ENCODE measurements at places on chromosomes 1 and 21.
A peak's percentile ranks its signal among the peaks of the same experiment; 100 is the strongest.

GRCh38 chr1:213414911-213415310, 363.9 kb downstream of the RPS6KC1 start:
- no peak for DNase-seq

GRCh38 chr1:65148548-65149350, 746 bp downstream of the AK4 start:
- peak; percentile 6 for DNase-seq

GRCh38 chr1:80509965-80510522, 1290.7 kb upstream of the ADGRL2 start:
- DNase-seq = no peak

GRCh38 chr1:17610713-17611112, 71.2 kb downstream of the ARHGEF10L start:
- no peak for DNase-seq

DNA sequence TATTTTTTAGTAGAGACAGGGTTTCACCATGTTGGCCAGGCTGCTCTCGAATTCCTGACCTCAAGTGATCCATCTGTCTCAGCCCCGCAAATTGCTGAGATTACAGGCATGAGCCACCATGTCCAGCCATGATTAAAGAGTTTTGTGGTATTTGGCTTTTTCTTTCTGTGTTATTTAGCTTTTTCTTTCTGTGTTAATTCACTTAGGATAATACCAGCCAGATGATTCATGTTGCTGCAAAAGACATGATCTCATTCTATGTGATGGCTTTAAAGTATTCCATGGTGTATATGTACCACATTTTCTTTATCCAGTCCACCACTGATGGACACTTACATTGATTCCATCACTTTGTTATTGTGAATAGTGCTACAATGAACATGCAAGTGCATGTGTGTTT, 1135.2 kb downstream of the AMY1C start:
- no peak for DNase-seq

DNA sequence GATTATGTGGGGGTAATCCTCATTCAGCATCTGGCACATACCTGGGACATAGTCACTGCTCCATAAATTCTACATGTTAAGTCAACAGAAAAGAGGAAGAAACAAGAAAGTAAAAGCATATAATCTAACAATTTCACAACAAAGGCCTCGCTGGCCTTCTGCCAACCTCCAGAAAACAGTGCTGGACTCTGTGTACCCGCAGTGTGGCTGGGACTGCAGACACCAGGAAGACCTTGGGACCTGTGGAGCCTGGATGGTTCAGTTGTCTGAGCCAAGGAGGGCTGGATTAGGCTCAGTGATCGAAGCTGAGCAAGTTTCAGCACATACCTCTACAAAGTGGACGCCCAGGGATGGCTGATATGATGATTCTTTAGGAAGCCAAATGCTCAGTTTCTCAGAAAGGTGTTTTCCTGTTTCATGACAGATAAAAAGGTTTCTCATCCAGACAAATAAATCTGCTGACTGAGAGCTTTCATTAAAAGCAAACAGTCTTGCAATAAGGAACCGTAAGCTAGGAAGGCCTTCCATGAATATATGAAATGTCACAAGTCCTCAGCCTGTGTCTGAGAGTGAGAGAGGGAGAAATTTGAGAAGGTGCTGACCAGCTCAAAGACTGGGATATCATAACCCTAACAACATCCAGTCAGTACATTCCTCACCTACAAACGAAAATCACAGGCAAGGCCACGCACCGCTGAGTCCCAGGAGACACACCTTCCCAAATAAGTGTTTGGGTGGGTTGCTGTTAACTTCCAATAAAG, 48.4 kb downstream of the CAPZB start:
- DNase-seq = no peak

DNA sequence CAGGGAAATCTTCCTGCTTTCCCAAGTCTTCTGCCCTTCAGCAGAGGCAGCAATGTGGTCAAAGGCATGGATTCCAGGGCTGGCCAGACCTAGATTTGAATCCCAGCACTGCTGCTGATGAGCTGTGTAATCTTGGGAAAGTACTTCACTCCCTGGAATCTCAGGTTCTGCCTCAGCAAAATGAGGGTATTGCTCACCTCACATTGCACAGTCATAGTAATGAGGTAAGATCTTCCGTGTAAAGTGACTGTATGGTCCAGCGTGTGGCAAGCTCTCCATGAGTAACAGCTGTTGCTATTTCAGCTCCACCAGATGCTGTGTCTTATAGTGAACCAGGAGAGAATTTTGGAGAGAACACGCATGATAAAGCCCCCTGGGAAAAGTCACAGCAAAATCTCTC, 56.1 kb upstream of the F3 start:
- DNase-seq = no peak

DNA sequence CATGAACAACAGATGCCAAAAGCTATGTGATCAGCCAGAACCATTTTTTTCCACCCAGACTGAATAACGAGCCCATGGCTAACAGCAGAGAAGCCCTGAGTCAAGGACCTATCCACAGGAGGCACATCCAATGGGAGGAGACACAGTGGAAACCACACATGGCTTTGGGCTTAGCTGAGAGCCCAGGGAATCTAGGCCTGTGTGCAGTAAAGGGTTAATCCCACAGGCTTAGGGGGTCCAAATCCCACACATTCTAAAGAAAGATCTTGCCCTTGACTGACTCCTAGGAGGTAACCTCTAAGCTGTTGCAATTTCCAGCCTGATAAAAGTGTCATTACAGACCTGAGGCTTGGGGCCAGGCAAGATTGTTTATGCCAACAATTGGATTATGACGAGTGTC, 194.5 kb downstream of the DSCAM start:
- DNase-seq = no peak

Measured in stimulated activated naive CD4-positive, alpha-beta T cell treated with Interleukin-2 at 50 U/mL for 16 hours (primary cell).